Transverse colon (tissue), 4 donors: ENCODE measurements at places on chromosomes 4 and X. TPM values are rescaled to one million over a fixed set of nuclear protein-coding genes. Genes with fewer than 3 reads are reported as not detected.
A peak's percentile ranks its signal among the peaks of the same experiment; 100 is the strongest.

GRCh38 chrX:14361435-14361834 is 167.9 kb upstream of the GLRA2 start:
- H3K4me1 ChIP-seq, result no peaks in the 10 kb centered on the region
- no peak for DNase-seq
- H3K36me3 ChIP-seq, result no peaks in the 10 kb centered on the region
- H3K27ac ChIP-seq, result no peak overlapping the region
- H3K4me3 ChIP-seq, result no peak overlapping the region

DNA sequence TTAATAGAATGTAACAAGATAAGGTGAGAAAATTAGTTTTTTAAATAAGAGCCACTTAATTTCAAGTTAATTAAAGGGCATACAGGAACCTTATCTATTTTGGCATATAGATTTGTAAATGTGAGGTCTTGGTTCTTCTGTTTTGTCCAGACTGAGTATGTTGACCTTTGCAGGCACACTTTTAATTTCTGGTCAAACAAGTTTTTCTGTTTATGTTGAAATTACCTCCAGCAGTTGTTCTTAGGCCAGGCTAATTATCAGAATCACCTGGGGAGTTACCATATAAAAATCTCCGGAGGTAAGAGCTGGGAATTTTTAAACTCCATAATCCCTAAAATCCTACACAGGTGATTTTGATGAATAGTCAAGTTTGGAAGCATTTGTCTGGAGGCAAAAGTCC is 227.4 kb upstream of the ANKRD50 start:
- no peaks in the 10 kb centered on the region for H3K4me1 ChIP-seq
- no peaks in the 10 kb centered on the region for H3K36me3 ChIP-seq
- no peak overlapping the region for H3K4me3 ChIP-seq
- H3K27ac ChIP-seq, result no peak overlapping the region
- no peaks in the 10 kb centered on the region for H3K27me3 ChIP-seq
- DNase-seq, result no peak

DNA sequence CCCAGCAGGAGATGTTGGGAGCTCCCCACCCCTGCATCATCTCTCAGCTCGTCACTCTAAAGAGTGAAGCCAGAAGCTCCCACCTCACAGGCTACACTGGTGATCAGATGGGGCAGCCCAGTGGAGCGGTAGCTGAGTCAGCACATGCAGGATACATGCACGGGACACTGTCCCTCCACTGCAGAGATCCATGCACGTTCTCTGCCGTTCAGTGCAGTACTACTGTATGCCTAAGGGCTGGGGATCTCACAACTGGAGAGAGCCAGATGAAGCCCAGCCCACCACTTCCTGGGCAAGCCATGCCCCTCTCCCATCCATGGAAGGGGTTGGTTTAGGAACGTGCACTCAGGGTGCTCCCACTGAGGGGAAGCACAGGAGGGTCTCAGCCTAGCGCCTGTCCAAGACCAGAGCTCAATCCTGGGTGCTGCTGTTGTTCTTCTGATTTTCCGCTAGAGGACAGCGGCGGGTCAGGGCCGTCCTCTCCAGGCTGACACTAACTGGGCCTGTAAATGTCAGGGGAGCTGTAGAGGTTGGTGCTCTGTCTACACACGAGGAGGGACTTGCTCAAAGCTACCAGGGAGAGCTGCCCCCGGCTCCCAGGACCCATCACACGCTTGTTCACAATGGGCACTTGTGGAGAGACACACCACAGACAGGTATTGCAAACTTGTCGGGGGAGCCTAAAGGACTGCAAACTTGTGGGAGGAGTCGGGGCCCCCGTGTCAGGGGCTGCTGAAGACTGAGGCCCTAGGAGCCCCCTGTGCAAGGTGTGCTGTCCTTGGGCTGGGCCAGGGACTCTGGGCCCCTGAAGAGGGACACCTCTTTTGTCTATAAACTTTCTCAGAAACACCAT is 18.2 kb upstream of the ABLIM2 start:
- peaks cover 9% of the 10 kb centered on the region for H3K4me1 ChIP-seq
- H3K4me3 ChIP-seq, result no peak overlapping the region
- H3K27me3 ChIP-seq, result no peaks in the 10 kb centered on the region

- H3K4me3 ChIP-seq, result no peak overlapping the region
- no peak for DNase-seq
- no peaks in the 10 kb centered on the region for H3K4me1 ChIP-seq
- no peaks in the 10 kb centered on the region for H3K36me3 ChIP-seq
- no peak overlapping the region for H3K27ac ChIP-seq
- H3K27me3 ChIP-seq, result no peaks in the 10 kb centered on the region
These were observed 7.6 kb upstream of the BST1 start for GRCh38 chr4:15695240-15695699.

- no peak overlapping the region for H3K4me3 ChIP-seq
- peaks cover 8% of the 10 kb centered on the region for H3K4me1 ChIP-seq
- peaks cover 4% of the 10 kb centered on the region for H3K27me3 ChIP-seq
These were observed 2.1 kb downstream of the APLN start for GRCh38 chrX:129652565-129653169.

GRCh38 chr4:109494563-109494962 is 60.9 kb downstream of the SEC24B start:
- H3K36me3 ChIP-seq, result no peaks in the 10 kb centered on the region
- H3K27me3 ChIP-seq, result no peaks in the 10 kb centered on the region
- H3K27ac ChIP-seq, result no peak overlapping the region
- H3K4me3 ChIP-seq, result no peak overlapping the region
- no peaks in the 10 kb centered on the region for H3K4me1 ChIP-seq
- DNase-seq, result no peak

- no peaks in the 10 kb centered on the region for H3K27me3 ChIP-seq
- no peak overlapping the region for H3K4me3 ChIP-seq
- no peaks in the 10 kb centered on the region for H3K36me3 ChIP-seq
- DNase-seq, result no peak
These were observed 1.8 kb downstream of the FTHL17 start for GRCh38 chrX:31070057-31070468.

GRCh38 chr4:183806341-183806740 is 98.8 kb upstream of the STOX2 start:
- no peaks in the 10 kb centered on the region for H3K36me3 ChIP-seq
- no peak for DNase-seq
- no peak overlapping the region for H3K4me3 ChIP-seq
- H3K27ac ChIP-seq, result no peak overlapping the region
- no peaks in the 10 kb centered on the region for H3K4me1 ChIP-seq

- H3K4me3 ChIP-seq, result no peak overlapping the region
- no peak for DNase-seq
- H3K4me1 ChIP-seq, result no peaks in the 10 kb centered on the region
- no peaks in the 10 kb centered on the region for H3K36me3 ChIP-seq
These were observed 18.8 kb upstream of the SMIM14 start for GRCh38 chr4:39657465-39657864.

- no peaks in the 10 kb centered on the region for H3K27me3 ChIP-seq
- DNase-seq, result no peak
- H3K4me3 ChIP-seq, result no peak overlapping the region
- no peak overlapping the region for H3K27ac ChIP-seq
- H3K36me3 ChIP-seq, result no peaks in the 10 kb centered on the region
- H3K4me1 ChIP-seq, result peaks cover 25% of the 10 kb centered on the region
These were observed 1.1 kb upstream of the BDH2 start for GRCh38 chr4:103100691-103101090.

DNA sequence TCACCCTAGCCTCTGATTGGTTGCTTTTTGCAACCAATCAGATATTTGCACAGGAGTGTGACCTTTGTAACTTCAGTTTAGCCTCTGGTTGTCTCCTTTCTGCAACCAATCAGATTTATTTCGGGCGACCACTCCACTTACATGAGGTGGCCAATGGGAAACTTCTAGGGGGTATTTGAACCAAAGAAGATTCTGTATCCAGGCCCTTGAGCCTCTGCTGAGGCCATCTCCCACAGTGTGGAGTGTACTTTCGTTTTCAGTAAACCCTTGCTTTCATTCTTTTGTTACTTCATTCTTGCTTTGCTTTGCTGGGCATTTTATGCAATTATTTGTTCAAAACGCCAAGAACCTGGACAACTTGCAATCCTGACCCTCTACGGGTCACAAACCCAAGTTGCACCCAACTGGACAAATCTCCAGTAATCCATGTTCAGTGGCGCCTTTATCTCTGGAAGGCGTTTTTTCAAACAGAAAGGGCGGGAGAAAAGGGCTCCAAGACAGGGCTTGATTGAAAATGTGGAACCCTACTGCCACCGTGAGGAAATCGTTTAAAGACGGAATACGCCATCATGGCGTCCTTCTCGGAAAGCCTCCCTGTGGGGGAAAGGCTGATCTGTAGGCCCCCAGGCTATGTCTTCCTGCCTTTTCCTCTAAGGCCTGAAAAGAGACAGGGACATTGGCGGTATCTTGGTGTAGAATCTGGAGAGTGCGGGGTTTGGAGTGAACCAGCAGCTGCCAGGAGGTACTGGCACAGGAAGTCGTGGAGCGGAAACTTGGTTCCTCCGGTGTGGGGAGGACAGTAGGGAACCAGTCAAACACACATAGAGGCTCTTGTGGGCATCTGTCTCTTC is 184.6 kb downstream of the OR13H1 start:
- H3K36me3 ChIP-seq, result no peaks in the 10 kb centered on the region
- no peak overlapping the region for H3K4me3 ChIP-seq
- no peaks in the 10 kb centered on the region for H3K4me1 ChIP-seq
- peak overlapping the region; percentile 89 for H3K27ac ChIP-seq

GRCh38 chr4:173360587-173361221 is 10.1 kb upstream of the SAP30 start:
- H3K36me3 ChIP-seq, result no peaks in the 10 kb centered on the region
- peaks cover 6% of the 10 kb centered on the region for H3K4me1 ChIP-seq
- H3K4me3 ChIP-seq, result no peak overlapping the region
- no peaks in the 10 kb centered on the region for H3K27me3 ChIP-seq
- H3K27ac ChIP-seq, result no peak overlapping the region

- H3K4me1 ChIP-seq, result no peaks in the 10 kb centered on the region
- DNase-seq, result peak; percentile 33
- H3K4me3 ChIP-seq, result no peak overlapping the region
- no peaks in the 10 kb centered on the region for H3K27me3 ChIP-seq
These were observed 43.2 kb downstream of the TMEM144 start for GRCh38 chr4:158253350-158253980.

Gene FATE1
- total RNA-seq, result not detected

Gene GAGE13
- total RNA-seq, result not detected

Gene MAGEA6
- not detected for total RNA-seq

Gene PPM1K
- 14.8 TPM for total RNA-seq

Gene FABP2
- total RNA-seq, result 23.0 TPM

Gene HNRNPDL
- total RNA-seq, result 120 TPM
